ENCODE measurements at places on chromosomes 13 and 19. TPM values are rescaled to one million over a fixed set of nuclear protein-coding genes. Genes with fewer than 3 reads are reported as not detected.

The SELENOV gene
- total RNA-seq, result not detected

The SERPINE3 gene
- not detected for total RNA-seq

The HMGB1 gene
- 319 TPM for total RNA-seq

The CEACAM18 gene
- total RNA-seq, result not detected

The TPTE2 gene
- total RNA-seq, result not detected
